Activated naive CD8-positive, alpha-beta T cell treated with anti-CD3 and anti-CD28 coated beads, Interleukin-2, amount 50 U/mL, for 16 hours (primary cell): ENCODE measurements at places on chromosomes 2 and 18.

- peak; percentile 25 for DNase-seq
These were observed 118.2 kb downstream of the ZNF516 start for GRCh38 chr18:76376668-76377358.

DNA sequence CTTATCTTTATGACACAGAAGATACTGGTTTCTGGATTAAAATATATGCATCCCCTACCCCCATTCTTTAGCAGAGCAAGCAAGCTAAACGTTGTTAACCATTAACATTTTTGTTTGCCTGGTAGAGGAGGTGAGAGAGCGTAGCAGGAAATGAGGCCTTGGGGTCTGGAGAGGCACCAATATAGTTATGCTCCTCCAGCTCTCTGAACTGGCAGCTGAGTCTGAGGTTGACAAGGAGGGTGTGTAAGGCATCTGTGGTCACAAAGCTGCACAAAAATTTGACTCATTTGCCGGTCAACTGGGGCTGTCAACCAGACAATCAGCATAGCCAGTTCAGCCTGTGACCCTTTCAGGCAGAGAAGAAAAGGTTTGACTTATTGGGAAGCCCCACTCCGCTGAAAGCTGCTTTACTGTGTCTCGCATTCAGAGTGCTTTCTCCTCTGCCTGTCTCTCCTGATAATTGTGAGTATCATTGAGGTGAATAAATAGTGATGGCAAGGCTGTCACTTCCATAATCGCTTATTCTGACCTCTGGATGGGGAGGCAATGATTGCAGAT, 647.5 kb upstream of the SETBP1 start:
- DNase-seq, result no peak

DNA sequence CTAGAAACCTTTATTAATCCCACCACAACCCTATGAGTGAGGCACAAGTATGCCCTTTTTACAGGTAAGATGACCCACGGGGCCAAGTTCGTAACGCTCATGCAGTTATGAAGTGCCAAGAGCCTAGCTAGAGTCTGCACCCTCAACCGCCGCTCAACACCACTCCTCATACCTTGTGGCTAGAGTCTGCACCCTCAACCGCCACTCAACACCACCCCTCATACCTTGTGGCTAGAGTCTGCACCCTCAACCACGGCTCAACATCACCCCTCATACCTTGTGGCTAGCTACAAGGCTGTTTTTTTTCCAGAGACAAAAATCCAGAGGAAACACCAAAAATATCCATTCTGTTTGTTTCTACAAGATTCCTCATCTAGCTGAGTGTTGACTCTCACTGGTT, 4.6 kb downstream of the TXNL4A start:
- DNase-seq, result no peak

GRCh38 chr2:117170897-117171296, 643.6 kb upstream of the DDX18 start:
- DNase-seq, result no peak

- no peak for DNase-seq
These were observed 97.2 kb downstream of the NCOA1 start for GRCh38 chr2:24588294-24588693.

- DNase-seq, result no peak
These were observed 110.6 kb downstream of the C2orf74 start for GRCh38 chr2:61272421-61273070.

DNA sequence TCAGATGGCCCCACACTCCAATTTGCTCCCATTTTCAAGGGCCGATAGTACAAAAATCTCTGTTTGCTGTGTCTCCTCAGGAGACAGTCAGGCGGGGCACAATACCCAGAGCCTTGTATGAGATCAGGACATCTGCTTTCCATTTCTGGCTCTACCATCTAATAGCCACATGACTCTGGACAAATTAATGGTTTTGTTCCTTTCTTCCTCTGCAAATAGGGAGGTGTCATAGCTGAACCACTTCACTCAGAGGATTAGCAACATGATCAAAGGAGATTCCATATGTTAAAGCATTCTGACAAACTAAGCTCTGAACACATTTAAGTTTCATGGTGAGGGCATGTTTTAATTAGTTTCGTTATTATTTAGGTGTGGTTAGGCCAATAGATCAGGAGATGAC, 602.1 kb upstream of the SYT4 start:
- no peak for DNase-seq
